Sigmoid colon (tissue), 7 donors: ENCODE measurements at places on chromosomes 2 and 18. TPM values are rescaled to one million over a fixed set of nuclear protein-coding genes. Genes with fewer than 3 reads are reported as not detected.

GPR45 gene
- not detected for total RNA-seq

PLEKHM3 gene
- 36.4 TPM for total RNA-seq

GRCh38 chr2:33476131-33476792 lies at the start of gene RASGRP3:
Gene RASGRP3, plus strand, starts transcription at chr2:33476649. Its CDS starts 38,488 bp downstream, at chr2:33515137.
- H3K36me3 ChIP-seq: no peaks in the 10 kb centered on the region
- peak within 1 kb of the TSS; percentile 88 for H3K27ac ChIP-seq
- peaks cover 7% of the 10 kb centered on the region for H3K4me1 ChIP-seq
- H3K4me3 ChIP-seq: peak within 1 kb of the TSS; percentile 46

- DNase-seq: no peak
- H3K36me3 ChIP-seq: no peaks in the 10 kb centered on the region
- H3K4me3 ChIP-seq: no peak overlapping the region
- no peaks in the 10 kb centered on the region for H3K4me1 ChIP-seq
- H3K27ac ChIP-seq: no peak overlapping the region
- no peaks in the 10 kb centered on the region for H3K27me3 ChIP-seq
Observed at GRCh38 chr2:10159581-10160131, 37.1 kb downstream of the RRM2 start.

DNA sequence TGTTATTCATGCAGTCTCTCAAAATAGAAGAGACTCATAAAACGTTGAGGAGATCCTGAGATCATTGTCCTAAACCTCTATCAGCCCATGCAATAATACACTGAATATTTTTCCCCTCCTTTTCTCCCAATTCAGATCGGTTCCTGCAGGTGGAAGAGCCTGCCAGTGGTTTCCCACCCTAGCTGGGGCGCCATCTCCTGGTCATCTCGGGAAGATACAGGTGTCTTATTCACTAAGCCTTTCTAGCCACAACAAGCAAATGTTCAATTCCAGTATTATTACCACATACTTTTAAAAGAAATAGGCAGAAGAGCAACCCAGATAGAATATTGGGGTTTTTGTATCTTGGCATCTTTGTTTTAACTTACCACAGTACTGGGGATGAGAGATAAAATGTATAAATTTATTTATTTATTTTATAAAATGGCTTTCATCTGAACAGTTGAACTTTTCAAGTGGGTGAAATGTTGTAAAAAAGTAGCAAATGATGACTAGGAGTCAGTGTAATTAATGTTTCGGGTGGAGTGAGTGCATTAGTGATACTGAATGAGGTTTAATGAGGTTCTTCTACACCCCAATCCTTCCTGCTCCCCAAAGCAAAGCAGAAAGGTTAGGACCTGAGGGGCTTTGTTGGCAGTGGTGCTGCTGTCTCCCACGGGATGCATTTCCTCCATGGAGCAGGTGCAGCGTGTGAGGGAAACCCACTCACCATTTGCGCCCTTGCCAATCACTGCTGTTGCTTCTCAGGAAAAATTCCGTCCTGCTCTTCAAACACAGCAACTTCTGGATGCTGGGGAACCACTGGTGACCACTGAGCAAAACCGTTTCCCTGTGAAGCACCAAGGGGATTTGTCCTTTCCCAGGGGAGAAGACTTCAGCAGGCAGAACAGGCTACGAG lies 147.1 kb upstream of the FHL2 start:
- no peaks in the 10 kb centered on the region for H3K4me1 ChIP-seq
- DNase-seq: no peak
- no peaks in the 10 kb centered on the region for H3K36me3 ChIP-seq
- H3K4me3 ChIP-seq: no peak overlapping the region
